NCI-H187 treated with DMSO at 0.1 percent for 48 hours (cell line): ENCODE measurements at places on chromosomes 1 and 21.

DNA sequence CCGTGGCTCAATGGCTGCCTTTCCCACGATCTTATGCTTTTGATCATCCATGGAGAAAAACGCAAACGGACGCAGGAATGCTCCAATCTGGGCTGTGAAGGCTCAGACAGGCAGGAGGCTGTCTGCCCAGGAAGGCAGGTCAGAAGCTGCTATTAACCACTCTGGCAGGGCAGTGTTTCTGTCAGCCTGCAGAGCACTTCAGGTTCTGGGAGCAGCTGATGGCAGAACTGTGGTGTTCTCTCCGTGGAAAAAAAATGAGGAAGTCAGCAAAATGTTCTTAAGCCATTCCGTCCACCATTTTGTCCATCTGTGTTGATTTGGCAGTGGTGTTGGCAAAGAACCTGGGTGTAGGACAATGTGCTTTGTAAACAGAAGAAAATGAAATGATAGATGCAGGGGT is 91.7 kb downstream of the SIM2 start:
- DNase-seq: no peak

- no peak for DNase-seq
Measured at GRCh38 chr1:3009021-3009420, 12.2 kb upstream of the ACTRT2 start.

DNA sequence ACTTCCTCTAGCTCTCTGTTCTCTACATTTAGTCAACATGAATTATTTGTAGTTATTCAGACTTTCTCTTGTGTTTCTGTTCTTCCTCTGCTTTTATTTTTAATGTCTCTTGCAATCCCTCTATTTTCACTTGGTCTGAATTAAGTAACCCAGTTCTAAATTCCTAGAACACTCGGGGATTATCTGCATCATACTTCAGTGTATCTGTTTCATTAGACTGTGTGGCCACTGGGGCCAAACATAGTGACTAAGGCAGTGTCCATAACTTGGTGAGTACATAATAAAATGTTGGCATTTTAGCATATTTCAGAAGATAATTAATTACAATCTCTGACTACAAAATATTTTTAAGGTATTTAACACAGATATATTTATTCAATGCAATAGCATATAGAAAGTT is 1087.2 kb upstream of the B3GALT2 start:
- DNase-seq: no peak

- DNase-seq: no peak
Measured at GRCh38 chr1:111347026-111347425, 56.4 kb downstream of the CHIA start.

GRCh38 chr21:32768530-32768929 is 3.0 kb downstream of the PAXBP1 start:
- DNase-seq: no peak

GRCh38 chr21:38954588-38955004 is 148.9 kb downstream of the ETS2 start:
- DNase-seq: peak; percentile 37
